Pancreas (tissue), 10 donors: ENCODE measurements at places on chromosomes 4 and X.

GRCh38 chrX:118271775-118272174 lies 74.1 kb upstream of the WDR44 start:
- no peak for DNase-seq

DNA sequence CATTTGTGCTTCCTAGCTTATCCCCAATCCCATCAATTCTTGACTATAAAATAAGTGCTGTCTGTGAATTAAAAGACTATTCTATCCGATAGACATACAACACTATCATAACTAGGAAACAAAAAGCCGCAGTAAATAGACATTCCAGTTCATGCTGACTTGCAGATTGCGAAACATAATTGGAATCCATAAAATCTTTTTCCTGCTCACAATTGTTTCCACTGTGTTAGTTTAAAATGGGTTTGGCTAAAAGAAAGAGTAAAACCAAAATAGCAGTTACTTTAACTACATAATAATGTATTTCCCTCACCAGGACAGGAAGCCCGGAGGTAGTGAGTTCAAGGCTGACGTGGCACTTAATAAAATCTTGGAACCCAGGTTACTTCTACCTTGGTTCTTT lies 17.2 kb downstream of the SMIM31 start:
- DNase-seq, result no peak

GRCh38 chrX:31603411-31604120 lies 531.7 kb upstream of the FTHL17 start:
- DNase-seq, result no peak

- no peak for DNase-seq
These were observed 1.6 kb downstream of the RCHY1 start for GRCh38 chr4:75512386-75513211.

DNA sequence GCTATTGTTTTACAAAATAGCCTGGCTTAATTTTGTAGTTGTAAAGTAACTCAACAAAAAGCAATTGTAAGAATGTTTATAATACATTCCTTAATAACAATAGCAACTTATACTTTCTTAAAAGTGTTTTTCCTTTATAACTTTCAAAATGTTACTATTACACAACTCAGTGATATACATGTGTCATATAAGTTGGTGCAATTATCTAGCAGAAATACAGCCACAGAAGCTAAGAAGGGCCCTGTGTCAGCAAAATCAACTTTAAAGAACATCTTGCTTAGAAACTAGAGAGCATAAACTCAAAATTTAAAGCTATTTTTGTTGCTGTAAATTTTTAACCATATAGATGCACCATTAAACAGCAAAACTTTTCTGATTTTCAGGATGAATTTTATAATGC lies 41.4 kb upstream of the MAB21L2 start:
- DNase-seq, result no peak

DNA sequence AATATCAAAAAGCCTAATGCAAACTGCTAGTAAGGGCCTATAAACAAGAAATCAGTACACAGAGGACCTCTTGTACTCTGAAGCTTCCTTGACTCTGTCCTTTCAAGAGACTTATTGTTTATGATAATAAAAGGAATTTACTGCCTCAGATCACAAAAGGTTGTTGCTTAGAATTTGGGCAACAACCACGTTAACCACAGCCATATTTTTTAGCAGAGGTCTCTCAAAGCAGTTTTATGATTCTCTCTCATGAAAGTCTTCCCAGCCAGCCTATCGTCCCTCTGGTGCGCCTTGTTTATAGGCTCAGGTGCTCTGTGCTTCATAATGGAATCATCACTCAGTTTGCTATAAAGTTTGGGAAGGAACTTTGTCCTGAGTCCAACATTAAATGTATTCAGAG lies 270.6 kb downstream of the RCHY1 start:
- DNase-seq, result no peak

DNA sequence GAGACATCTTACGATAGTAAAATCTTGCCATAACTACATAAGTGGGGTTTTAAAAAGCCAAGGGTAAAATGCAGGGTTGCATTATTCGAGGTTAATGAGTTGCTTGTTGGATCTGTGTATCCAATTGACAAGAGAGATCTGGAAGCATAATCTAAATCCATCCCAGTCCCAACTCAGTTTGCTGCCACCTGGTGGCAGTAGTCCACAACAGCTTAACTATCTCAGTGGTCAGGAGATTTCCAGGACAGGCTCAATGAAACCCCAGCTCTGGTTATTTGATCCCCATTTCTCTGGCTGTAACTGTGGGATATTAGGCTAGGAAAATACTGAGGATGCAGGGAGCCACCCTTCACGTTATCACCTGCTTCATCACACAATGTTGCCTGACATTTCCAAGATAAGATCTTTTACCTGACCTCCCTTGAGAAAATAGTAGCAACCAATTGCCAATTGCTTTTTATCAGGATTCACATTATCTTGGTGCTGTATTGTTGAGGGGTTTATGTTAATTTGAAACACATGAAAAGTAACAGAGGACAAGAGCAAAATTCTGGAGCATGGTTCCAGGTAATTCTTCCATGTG lies 88.2 kb upstream of the TNIP3 start:
- DNase-seq, result peak; percentile 77

GRCh38 chr4:36269101-36269500 lies 12.3 kb upstream of the DTHD1 start:
- no peak for DNase-seq

GRCh38 chr4:158010361-158010760 lies 162.5 kb downstream of the GASK1B start:
- DNase-seq, result no peak

- DNase-seq, result peak; percentile 81
These were observed 210.0 kb upstream of the STK26 start for GRCh38 chrX:131812847-131813825.

DNA sequence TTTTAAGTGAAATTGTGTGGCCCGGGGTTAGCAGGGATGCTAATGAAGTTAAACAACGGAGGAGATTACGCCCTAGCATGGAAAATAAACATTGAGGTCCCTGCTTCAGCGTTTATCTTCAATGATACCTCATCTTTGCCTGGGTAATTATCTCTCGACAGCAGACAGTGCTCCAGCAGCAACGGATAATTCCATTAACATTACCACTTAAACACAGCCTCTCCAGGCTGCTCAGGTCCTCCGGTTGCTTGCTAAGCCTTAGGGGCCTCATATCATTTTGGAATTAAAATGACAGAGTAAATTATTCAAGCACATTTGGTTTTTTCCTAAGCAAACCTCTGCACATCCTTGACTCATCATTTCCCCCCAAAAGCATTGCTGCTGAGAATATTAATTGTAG lies 281.5 kb upstream of the KLF3 start:
- DNase-seq, result no peak

- DNase-seq, result no peak
These were observed 303.0 kb downstream of the EPHA5 start for GRCh38 chr4:65367306-65367705.

GRCh38 chr4:54571293-54572151 lies 86.2 kb upstream of the KIT start:
- no peak for DNase-seq

GRCh38 chr4:108644237-108644636 lies 6.2 kb upstream of the OSTC start:
- DNase-seq, result no peak

- DNase-seq, result no peak
These were observed 11.4 kb downstream of the NR3C2 start for GRCh38 chr4:148430854-148431253.

GRCh38 chrX:121876305-121876704 lies 828.9 kb downstream of the GLUD2 start:
- DNase-seq, result no peak

GRCh38 chr4:88185906-88186305 lies 27.5 kb upstream of the ABCG2 start:
- DNase-seq, result no peak

GRCh38 chrX:138858438-138858837 lies 146.9 kb upstream of the FGF13 start:
- DNase-seq, result no peak

- DNase-seq, result no peak
These were observed 17.7 kb downstream of the ACSL1 start for GRCh38 chr4:184807797-184808712.

DNA sequence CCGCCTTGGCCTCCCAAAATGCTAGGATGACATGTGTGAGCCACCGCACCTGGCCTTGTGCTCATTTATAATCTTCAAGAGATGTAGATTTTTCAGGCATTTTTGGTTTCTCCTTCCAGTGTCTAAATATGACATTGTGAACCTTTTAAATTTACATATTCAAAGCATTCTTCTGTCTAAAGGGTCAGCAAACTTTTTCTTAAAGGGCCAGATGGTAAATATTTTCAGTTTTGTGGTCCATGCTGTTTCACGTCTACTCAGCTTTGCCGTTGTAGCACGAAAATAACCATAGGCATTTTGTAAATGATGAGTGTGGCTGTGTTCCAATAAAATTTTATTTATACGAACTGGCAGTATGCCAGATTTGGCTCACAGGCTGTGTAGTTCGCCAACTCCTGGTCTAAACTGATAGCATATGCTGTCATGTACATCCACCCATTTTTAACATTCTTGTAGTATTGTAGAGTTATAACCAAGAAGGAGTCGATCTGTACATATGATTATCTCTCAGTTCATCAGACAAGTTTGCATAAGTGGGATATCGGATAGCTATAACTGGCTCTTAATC lies 12.7 kb upstream of the GCNA start:
- DNase-seq, result no peak

DNA sequence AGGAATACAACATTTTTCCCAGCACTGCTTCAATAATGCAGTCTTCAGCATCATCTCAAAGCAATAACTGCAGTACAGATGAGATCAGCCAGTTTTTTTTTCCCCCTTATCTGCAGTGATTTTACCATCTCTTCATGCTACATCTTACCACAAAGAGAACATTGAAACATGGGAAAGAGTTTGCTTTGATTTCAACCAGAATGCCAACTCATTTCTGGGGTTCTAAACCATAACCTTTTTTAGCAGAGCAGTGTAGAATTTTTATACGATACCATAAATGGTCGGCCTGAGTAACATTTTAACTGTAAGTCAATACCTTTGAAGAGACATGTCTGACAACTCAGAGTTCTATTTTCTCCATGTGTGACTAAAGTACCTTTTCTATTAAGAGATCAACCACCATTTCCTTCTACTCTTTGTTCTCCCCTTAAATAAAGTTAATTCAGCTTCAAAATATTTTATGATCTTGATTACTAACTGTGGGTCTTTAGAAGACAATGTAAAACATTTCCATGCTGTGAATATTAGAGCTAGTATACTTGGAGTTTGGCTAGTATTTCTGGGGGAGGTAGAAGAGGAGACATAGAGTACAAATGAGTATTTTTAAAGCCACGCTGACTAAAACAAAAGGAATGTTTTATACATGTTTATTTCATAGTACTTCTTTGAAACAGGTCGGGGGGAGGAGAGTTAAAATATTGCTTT lies 69.1 kb downstream of the TET2 start:
- DNase-seq, result no peak

DNA sequence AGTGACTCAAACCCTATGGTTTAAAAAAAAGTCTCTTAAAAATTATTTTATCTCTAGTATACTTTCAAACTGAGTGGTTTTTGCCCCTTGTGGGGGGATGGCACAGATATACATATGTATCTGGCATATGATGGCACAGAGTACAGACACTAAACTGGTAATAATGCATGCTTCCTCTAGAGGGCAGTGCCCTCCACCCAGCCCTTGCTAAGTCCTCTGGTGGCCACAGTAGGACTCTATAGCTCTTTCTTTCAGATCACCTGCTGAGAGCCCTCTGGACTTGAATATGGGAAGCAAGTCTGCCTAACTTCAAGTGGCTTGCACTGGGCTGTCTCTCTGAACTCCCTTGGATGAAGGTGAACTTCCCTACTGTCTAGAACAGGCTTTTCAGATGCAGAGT lies 66.3 kb downstream of the TSPAN7 start:
- no peak for DNase-seq

DNA sequence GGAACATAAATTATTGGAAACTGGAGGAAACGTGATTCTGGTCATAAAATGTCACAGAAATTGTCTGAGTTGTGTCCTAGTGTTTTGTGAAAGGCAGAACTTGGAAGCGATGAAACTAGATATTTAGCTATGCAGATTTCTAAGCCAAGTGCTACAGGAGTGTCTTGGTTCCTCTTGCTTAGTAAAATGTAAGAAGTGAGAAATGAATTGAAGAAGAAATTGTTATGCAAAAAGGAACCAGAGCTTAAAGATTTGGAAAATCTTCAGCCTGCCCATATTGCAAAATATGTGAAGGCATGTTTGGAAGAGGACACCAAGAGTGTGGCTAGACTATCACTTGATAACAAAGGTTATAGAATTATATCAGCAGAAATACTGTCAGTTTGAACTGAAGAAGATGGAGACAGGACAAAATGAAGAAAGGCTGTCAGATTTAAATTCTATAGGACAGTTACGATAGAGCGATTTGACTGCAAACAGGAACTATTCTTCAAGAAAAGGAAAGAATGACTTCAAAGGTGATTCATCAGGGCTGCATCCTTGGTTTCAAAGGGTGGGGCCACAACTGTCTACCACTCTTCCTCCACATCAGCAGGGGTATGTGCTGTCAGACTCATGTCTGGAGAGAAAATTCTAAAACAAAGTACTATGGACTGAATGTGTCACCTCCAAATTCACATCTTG lies 9.4 kb upstream of the CDS1 start:
- DNase-seq, result no peak

DNA sequence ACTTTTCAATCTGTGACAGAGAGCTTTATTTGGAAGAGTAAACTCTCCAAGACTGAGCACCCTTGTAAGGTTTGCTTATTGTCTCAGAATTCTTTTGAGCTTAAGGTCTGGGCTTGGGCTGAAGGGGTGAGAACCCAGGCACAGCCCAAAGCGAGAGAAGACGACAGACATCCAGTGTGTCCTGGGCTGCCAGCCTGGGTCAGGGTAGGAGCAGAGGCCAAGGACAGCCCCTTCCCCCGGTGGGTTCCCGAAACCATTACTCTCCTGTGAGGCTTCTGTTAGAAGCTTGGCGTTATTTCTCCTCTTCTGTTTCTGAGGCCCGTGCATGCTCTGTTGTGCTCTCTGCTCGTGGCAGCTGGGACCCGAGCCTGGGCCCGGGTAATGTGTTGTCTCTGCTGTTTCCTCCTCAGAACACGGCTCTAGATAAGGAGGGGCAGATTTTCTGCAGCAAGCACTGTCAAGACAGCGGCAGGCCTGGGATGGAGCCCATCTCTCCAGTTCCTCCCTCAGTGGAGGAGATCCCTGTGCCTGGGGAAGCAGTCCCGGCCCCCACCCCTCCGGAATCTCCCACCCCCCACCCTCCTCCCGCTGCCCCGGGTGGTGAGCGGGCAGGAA lies 177.5 kb downstream of the DCLK2 start:
- DNase-seq, result no peak

DNA sequence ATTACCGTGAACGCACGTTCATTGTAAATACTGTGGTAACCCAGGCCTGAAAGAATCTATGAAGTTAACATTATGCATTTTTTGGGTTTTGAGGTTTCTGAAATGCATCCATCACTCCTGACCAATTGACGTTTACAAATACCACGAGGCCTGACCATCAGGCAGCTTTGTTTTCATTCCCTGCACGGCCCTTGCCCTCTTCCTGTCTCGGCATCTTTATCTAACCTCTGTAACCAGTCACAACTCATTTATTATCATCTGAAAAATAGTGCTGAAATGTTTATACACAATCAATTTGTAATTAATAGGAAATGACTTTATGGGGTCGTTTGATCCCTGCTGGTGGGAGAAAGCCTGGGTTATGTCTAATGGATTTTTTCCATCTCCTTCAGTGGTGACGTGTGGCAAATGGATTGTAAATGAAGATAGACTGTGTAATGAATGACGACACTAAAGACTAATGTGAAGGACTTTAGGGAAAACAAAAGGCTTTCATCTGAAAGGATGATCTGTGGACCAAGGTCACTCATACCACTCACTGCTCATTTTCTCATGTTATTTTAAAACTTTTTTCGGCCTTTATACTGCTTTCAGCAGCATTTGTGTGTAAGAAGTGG lies 102.7 kb upstream of the SORBS2 start:
- DNase-seq, result no peak

- DNase-seq, result no peak
These were observed 26.2 kb downstream of the SYAP1 start for GRCh38 chrX:16745659-16746058.
